ENCODE measurements at places on chromosomes 12 and 14. TPM values are rescaled to one million over a fixed set of nuclear protein-coding genes. Genes with fewer than 3 reads are reported as not detected.
A peak's percentile ranks its signal among the peaks of the same experiment; 100 is the strongest.

GRCh38 chr12:3342051-3342450 lies 149.0 kb upstream of the PRMT8 start:
- DNase-seq, result peak; percentile 82

- DNase-seq, result no peak
These were observed 408.7 kb upstream of the NOVA1 start for GRCh38 chr14:27006570-27006969.

DNA sequence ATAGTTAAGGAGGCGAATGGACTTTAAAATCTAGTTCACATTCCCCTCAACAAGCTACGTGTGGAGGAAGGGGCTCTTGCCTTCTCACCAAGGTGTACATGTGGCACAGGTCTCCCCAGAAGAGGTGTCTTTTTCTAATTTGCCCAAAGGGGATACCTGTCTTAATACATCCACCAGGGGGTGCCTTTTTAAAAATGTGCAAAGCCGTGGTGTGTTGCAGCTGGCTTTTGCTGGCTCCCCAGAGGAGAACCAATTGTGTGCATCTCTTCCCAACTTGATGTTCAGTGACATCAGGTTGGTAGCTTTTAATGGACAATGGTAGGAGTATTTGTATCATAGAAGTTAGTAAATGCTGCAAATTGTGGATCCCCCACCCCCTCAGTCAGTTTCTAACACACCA lies 33.8 kb downstream of the CREBL2 start:
- DNase-seq, result peak; percentile 34

DNA sequence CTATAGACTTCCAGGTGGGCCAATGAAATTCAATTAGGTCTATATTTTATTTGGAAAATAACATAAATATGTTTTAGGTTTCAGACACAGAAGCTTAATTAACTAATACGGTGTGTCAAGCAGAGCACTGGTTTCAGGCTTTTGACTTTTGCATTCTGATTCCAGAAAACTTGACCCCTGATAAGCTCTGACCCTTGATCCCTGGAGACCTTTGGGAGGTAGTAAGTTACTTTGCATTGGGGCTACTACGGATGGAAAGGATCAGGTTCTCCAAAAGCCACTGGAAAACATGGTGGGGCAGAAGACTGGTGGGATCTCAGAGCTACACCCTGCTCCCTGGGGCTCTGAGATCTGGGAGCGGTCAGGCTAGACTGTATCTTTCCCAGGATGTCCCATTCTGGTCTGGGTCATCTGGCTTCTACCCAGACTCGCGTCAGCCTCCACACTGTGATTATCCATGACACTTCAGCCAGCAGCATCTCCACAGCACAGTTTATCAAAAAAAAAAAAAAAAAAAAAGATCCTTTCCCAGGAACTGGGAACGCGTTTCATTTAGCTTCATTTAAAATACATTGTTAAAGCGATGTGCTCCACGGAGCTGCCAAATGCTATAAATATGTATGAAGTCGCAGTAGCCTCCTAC lies 17.8 kb upstream of the EMP1 start:
- DNase-seq, result no peak

DNA sequence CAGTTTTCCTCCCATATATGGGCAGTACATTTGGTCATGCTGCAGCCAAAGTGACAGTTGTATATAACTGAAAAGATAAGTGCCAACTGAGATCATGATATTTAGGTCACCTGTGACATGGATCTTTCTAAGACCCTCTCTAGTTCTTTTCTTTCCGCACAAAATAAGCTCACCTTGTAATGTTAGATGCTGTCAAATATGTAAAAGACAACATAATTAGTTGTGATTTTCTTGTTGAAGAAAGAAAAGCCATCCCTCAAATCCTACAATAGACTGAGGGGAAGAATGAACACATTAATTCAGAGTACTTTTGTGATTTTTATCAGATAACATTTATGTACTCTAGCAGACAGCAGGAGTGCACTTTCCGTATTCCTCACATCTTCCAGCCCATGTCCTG lies 37.4 kb downstream of the OVCH1 start:
- no peak for DNase-seq

DNA sequence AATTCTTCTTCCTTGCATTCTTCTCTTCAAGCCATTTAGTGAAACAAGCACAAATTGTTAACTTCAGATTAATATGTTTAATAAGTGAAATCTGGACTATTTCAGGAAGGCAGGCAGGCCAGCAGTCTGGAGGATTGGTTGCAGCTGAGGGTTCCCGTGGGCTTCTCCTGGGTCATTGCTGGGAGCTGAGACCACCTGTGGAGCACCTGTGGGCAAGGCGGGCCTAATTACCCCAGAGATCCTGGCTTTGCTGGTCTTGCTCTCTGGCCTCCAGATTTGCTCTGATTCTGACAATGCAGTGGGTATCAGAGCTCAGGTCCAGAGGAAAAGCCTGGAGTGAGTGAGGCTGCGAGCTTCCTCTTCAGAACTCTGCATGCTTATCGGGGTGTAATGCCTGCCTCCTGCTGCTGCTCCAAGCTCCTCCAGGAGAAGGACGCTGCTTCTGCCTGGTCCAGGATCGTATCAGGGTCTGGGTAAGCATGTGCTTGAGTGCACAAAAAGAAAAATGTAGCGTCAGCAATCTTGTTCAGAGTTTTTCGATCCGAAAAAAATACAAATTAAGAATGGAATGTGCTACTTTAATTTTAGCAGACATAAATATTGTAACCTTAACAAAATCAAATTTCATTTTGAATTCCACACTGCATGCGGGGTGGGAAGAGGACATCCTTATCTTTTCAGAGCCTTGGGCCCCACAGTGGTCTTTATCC lies 93.8 kb downstream of the TMEM30B start:
- no peak for DNase-seq

DNA sequence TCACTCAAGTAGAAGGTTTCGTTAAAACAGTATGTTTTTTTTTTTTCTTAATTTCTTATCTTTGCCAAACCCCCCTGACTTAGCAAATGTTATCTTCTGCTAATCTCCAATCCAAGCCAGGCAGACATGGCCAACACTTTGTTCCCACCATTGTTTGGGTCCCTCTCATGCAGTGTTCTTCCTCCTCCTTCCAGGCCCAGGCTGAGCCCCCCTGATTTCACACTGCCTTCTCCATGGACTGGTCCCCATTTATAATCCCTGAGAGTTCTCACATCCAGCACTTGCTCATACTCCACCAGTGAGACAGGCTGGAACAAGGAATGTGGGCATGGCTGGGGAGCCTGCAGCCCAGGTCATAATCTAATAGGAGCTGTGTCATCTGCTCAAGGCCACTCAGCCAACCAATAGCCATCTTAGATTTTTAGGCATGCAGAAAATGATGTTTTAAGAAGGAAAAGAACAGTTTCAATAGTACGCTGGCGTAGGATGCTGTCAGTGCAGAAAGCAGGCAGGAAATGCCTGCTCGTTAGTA lies 238.4 kb upstream of the CCDC196 start:
- DNase-seq, result peak; percentile 35

GRCh38 chr12:32255588-32255987 lies 143.8 kb upstream of the FGD4 start:
- DNase-seq, result no peak

DNA sequence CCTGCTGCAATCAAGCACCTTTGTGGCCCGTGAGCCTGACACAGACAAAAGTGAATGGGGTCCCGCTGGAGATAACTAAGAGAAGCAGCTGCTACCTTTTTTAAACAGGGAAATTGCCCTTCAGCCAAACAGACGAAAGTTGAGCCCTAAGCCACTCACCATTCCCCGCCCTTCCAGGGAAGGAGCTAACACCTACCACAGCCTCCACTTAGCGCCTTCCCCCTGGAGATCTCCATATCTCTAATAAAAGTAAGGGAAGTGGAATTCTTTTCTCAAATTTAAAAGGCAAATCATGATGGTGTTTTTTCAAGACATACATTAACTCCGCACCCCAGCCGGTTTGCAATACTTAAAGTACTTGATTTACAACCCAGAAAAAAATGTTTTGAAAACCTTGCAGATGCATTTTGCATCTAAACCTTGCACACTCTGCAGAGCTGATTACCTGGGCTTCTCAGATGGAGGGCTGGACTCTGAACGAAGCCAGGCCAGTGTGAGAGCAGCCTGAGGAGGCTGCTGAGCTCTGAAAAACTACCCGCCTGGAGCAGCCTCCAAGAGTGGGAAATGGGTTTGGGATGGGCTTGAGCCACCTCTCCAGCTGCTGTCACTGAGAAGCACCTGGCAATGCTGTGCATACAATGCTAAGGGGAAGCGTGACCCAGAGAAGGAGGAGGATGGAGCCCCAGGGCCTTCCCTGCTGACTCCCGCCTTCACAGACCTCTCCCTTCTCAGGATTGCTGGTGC lies 10.0 kb downstream of the NUAK1 start:
- no peak for DNase-seq

GRCh38 chr12:32312049-32312670 lies 87.2 kb upstream of the FGD4 start:
- peak; percentile 44 for DNase-seq

DNA sequence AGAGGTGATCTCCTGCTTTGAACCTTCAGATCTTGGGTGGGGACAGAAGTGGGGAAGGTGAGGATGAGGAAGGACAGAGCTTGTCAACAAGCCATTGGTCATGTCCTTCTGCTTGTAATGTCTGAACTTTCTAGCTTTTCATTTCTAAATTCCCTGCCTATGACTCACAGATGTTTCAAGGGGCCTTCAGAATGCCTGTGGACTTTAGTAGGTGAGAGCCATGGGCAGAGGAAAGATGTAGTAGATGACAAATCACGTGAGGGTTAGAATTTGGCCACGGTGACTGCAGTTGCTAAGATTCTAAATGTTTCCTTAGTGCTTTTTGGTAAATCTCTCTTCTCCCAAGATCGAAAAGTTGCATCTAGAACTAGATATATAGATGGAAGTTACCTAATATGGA lies 18.7 kb upstream of the CREBL2 start:
- DNase-seq, result no peak

The ADAMTS20 gene
- not detected for polyA plus RNA-seq

The EIF4B gene
- polyA plus RNA-seq, result 267 TPM

The CPNE6 gene
- not detected for polyA plus RNA-seq

All from SK-N-SH (cell line).